GM12865 (cell line): ENCODE measurements at places on chromosomes 3 and 15.

GRCh38 chr3:94336046-94336753 lies 273.3 kb downstream of the NSUN3 start:
- peak; percentile 8 for DNase-seq

DNA sequence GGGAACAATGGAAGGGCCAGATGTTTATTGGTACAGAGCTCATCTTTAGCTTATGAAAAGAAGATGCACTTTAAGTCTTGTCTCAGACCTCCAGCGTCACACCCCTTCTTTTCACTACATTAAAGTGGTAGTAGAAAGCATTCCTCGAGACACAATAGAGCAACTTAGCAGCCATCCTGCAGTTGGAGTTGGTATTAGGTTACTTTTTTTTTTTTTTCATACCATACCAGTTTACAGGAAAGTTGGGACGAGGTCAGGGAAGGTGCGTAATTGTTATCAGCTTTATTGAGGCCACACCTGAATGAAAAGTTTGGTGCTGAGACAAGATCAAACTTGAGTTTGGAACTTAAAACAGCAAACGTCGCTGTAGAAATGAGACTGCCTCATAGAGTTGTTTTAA lies 203.8 kb downstream of the SOX2 start:
- no peak for DNase-seq

- DNase-seq: no peak
Measured at GRCh38 chr3:40336101-40336500, 26.6 kb downstream of the EIF1B start.

GRCh38 chr15:94290730-94291129 lies 59.4 kb downstream of the MCTP2 start:
- DNase-seq: no peak

- no peak for DNase-seq
Measured at GRCh38 chr3:195209083-195209846, 61.7 kb downstream of the XXYLT1 start.

DNA sequence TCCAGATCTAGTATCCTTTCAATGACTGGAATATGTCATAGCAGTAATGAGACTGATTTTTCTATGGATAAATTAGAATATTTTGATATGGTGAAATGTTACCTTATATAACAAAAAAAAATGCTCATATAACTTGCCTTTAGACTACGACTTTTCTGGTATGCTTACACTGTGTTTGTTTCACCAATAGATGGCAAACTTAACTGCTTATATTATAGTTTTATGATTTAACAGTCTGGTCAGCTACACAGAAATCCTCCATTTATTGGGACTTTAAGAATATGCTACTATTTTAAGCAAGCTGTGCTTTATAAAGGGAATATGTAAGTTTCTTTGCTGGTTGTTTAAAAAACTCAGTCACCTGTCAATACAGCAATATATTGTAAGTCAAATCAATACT lies 205.6 kb downstream of the VGLL3 start:
- DNase-seq: no peak

DNA sequence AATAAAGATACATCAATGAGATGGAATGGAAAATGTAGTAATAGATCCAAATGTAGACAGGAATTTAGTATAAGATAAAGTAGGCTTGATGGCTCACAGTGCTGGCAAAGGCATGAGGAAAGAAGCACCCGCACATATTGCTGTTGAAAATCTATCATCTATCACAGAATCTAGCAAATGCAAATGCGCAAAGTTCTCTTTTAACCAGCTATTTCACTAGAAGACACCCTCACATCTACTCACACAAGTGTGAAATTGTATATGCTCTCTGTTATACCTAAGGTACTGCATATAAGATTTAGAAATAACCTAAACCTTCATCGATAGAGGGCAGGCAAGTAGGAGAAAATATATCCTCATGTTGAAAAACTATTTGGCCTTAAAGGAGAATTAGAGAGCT lies 756.7 kb upstream of the SEMA6D start:
- no peak for DNase-seq
